Sciatic nerve (tissue), 2 donors: ENCODE measurements at places on chromosomes 1 and 21. TPM values are rescaled to one million over a fixed set of nuclear protein-coding genes. Genes with fewer than 3 reads are reported as not detected.

DNA sequence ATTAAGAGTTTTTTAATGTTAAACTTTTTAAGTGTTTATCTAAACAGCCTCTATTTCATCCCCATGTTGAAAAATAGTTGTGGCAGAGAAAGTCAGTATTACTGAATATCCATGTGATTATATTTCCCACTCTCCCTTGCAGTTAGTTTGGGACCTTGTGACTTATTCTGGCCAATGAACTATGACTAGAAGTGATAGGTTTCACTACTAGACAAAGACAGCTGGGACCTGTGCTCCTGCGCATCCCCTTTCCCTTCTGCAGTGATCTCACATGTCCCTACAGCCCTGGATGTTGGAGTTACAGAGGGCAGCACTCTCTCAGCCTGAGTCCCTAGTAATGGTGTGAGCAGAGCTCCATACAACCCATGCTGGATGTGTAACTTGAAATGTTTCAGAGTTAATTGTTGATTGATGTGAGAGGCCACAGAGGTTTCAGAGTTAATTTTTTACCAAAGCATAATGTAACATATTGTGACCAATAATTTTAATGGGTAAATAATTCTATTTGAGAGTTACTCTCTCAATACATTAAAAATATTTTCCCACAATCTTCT lies 18.7 kb upstream of the SAMD13 start:
- no peak for DNase-seq

DNA sequence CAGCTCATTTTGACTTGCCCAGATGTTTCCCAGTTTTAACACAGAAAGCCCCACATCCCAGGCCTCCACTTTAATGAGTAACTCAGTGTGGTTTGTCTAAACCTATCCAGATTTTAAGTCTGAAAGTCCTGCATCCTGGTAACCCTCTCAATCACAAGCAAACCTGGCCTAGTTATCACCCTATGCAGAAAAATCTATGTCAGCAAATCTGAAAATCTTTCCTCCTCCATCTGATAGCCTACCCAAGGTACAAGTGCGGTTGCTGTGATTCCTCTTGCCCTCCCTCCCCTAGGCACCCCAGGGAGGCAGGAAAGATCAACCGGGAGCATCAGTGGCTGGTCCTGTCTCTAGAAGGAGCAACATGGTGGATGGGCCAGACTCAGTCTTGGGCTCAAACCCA lies 163.7 kb downstream of the IGSF21 start:
- DNase-seq, result no peak

DNA sequence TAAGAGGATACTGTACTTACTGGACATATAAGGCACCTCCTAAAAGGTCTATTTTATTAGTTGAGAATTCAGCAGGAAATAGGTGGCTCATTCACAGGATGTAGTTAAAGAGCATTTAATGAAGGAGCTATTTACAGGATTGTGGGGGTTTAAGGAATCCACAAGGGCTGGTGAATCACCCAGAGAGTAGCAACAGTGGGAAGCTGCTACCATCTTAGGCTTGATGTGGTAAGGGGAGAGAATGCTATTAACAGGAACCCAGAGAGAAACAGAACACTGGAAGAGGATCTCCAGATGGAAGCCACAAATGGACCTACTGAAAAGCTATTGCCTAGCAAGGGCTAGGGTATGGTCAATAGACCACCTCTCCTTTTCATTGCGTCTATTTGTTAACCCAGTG lies 52.0 kb upstream of the COL11A1 start:
- DNase-seq, result no peak

Gene ST6GALNAC3
- total RNA-seq, result 12.3 TPM

DNA sequence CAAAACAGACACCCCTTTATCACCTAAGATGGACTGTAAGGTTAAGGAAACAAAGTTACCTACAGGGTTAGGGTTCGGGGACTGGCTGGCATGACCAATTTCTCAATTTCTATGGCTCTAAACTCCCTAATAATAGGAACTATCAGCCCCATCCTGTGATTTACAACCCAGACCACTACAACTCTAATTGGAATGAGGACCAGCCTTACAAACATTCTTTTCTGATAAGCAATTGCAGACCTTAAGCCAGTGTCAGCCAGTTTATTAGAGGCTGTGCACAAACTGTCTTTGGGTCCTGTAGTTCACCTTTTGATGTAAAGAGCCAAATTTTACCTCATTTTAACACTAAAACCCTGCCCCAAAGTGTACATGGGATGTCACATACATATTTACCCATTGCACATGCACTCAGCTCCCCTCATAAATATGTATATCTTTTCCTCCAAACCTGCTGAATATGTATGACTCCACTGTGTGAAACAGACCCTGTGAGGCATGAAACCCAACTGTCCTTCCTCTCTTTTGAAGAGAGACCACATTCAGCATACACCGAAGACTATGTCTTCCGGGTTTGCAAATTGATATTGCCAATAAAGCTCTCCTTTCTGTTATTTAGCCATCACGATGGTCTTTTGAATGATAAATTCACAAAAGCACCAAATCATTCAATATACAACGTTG lies 7.3 kb upstream of the APP start:
- DNase-seq, result no peak

- no peak for DNase-seq
These were observed 12.8 kb upstream of the ECE1 start for GRCh38 chr1:21302747-21303715.

Gene GJC2
- total RNA-seq, result 10.5 TPM

DNA sequence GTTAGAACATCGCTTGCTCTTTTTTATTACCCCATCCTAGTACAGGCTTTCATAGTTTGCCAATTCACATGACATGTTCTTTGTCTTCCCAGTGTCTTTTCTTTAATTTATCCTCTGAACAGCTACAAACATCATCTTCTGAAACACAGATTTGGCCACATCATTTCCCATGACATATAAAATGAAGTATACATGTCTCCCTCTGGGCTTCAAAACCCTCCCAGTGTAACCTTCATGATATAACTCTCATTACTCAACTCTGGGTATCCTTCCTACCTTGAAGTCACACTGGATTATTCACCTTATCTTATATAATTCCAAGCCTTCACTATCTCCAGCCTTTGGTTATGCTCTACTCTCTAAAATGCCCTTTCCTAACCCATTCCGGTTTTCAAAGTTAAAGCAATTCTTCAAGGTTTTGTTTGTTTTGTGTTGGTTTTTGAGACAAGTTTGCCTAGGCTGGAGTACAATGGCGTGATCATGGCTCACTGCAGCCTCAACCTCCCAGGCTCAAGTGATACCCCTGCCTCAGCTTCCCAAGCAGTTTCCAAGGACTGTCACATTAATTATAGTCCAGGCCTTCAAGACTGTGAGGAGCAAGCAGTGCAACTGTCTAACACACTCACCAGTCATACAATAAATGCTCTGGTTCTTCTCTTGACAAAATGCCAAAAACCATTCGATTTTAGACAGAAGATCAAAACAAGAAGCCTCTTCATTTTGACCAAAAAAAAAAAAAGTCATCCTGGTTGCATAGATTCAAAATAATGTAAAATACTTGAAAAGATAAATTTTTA lies 5.8 kb downstream of the RGS1 start:
- no peak for DNase-seq

- DNase-seq, result no peak
These were observed 11.7 kb downstream of the PDIK1L start for GRCh38 chr1:26122988-26123973.

Gene EFNA1
- 49.0 TPM for total RNA-seq

DNA sequence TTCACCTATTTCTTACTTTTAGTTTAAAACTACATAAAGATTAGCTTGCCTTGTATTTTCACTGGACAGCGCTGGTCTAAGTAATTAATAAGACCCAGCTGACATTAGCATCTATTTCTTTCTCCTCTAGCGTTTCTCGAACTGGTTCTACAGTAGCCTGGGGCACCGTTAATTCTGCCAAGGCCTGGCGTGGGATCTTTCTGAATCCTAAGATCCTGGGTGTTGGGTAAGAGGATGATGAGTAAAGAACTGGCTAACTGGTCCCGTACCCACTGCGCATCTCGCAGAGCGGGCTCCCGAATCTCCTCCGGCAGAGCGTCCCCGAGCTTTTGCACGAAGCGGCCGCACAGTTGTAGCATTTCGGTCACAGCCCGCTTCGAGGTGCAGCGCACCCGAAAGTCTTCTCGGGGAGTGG lies 309 bp downstream of the NSL1 start:
- no peak for DNase-seq

Gene CXADR
- 3.0 TPM for total RNA-seq
